ENCODE measurements at places on chromosomes 1 and 21. TPM values are rescaled to one million over a fixed set of nuclear protein-coding genes. Genes with fewer than 3 reads are reported as not detected.

The TMOD4 gene
- 1.1 TPM for total RNA-seq

The CHD5 gene
- total RNA-seq = 0.49 TPM

The RHBG gene
- total RNA-seq = not detected

The OLFM3 gene
- total RNA-seq = 1.4 TPM

The TTC39A gene
- 1.4 TPM for total RNA-seq

The RNF223 gene
- total RNA-seq = not detected

The FMO3 gene
- 2.3 TPM for total RNA-seq

The ZSCAN20 gene
- total RNA-seq = 5.8 TPM

The CPTP gene
- total RNA-seq = 11.1 TPM

The POU3F1 gene
- total RNA-seq = not detected

All from sigmoid colon (tissue), 7 donors.